ENCODE measurements at places on chromosomes 11 and 22.

DNA sequence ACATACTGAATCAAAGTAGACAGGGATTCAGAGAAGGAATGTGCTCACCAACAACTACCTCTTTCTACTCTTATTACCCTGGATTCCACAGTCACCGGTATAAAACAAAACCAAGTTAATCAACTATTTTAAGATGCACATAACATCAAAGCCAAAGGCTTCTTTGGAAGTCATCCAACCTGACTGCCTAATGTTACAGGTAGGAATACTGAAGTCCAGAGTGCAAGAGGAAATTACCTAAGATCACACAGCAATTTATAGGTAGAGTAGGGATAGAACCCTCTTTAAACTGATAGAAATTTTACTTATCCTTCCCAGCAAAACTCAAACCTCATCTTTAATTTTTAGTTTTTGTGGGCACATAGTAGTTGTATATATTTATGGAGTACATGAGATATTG lies 76.3 kb downstream of the PAK1 start:
- no peak for DNase-seq

DNA sequence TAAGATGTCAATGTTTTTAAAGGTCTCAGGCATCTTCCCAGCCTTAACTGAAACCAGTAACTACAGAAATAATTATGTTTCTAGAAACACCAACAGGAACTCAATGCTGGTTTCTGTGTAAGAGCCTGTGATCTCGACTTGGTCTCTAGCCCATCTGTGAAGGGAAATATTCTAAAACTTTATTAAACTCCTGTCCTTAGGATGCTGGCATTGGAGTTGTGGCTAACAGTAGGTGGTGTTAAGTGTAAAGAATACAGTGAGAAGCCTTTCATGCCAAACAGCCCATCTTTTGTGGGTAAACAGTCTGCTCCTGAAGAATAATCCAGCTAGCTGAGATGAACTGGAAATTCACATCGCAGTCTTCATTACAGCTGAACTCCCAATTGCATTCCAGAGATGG lies 133.2 kb downstream of the ADAMTS15 start:
- no peak for DNase-seq

DNA sequence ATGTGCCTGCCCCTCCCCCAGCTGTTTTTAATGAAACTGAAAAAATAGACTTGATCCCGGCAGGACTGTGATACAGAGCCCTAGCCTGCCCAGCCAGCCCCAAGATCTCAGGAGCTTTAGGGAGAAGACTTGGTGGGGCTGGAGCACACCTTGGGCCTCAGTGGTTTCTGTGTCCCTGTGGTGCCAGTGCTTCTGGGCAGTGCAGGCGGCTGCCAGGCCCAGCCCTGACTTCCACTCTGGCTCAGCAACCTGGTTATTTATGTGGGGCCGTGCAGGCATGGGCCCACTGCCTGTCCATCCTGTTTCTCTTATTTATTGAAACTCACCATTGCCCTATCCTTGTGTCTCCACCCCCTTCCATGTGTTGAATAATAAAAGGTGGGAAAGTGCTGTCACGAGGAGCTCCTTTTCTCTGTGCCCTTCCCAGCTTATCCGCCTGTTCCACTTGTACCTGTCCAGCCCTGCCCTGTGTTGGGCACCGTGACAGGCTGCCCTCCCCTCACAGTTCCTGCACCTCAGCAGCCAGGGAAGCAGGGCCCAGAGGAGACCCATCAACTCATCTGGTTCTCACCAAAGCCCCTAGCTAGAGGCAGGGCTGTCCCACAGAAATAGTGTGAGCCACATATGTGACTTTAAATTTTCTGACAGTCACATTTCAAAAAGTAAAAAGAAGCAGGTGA lies 20.2 kb downstream of the RELT start:
- DNase-seq: no peak

- DNase-seq: no peak
Observed at GRCh38 chr11:33160136-33160535, 1.1 kb downstream of the CSTF3 start.

DNA sequence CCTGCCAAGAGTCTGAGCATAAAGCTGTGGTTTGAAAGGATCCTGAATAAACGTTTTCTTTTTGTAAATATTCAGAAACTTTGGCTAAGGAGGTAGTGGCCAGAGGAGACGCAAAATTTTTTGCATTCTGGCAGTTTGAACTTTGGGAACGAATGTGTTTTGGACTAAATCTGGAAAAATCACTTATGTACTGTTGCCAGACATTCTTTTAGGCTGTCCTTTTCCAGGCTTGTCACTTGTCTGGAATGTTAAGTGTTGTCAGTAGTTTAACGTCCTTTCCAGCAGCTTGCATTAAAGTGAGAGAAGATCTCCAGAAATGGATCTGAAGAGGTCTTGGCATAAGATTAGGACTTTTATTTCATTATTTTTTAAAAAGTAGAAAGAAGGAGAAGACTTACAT lies 18.5 kb downstream of the SPECC1L start:
- no peak for DNase-seq

- no peak for DNase-seq
Observed at GRCh38 chr11:45300715-45301114, 14.6 kb upstream of the SYT13 start.

All from CD4-positive, alpha-beta T cell treated with Interleukin-4 for 1 hour (primary cell).